PC-9 (cell line): ENCODE measurements at places on chromosomes 5 and 9.

DNA sequence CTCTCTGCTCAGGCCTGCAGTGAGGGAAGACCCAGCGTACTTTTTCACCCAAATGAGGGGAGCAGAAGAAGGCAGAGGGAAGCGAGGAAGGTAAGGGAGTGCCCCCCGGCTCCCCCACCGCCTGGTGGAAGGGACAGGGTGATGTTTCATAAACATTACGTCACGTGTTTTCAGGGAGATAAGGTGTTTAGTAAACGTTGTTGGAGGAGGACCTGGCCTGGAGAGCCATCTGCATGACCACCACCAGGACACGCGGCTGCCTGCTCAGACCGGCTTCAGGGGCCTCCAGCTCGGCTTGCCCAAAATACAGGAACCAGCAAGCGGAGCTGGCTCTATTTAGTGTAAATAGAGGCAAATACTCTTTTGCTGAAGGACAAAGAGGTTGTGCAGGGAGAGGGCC, 40.0 kb upstream of the C5orf58 start:
- no peak for DNase-seq
- H3K4me1 ChIP-seq: peaks cover 10% of the 10 kb centered on the region
- no peak overlapping the region for H3K4me3 ChIP-seq
- H3K27me3 ChIP-seq: no peaks in the 10 kb centered on the region

DNA sequence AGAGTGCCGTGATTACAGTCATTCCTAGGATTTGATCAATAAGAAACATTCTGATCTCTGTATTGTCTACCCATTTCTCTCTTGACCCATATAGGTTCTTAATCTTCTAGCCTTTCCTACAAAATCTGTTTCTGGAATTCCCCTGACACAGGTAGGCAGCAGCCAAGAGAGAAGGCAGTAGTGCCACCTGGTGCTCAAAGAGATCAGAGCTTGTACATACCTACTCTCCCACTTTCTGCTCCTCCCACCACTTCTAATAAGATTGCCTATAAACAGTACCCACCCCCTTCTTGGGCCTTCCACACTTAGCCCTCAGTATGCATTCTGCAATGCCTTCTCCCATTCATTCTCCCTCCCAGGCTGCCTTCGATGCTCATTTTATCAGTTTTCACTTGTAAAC, 117.4 kb upstream of the RORB start:
- peak; percentile 16 for DNase-seq
- H3K27ac ChIP-seq: no peak overlapping the region
- H3K27me3 ChIP-seq: no peaks in the 10 kb centered on the region
- no peaks in the 10 kb centered on the region for H3K4me1 ChIP-seq
- H3K36me3 ChIP-seq: no peaks in the 10 kb centered on the region
- no peak overlapping the region for H3K4me3 ChIP-seq

- H3K4me1 ChIP-seq: no peaks in the 10 kb centered on the region
Observed at GRCh38 chr5:113367586-113367985, 67.2 kb downstream of the TSSK1B start.

GRCh38 chr5:158174918-158175851, 316.2 kb upstream of the CLINT1 start:
- no peak overlapping the region for H3K4me3 ChIP-seq
- H3K36me3 ChIP-seq: no peaks in the 10 kb centered on the region
- peaks cover 32% of the 10 kb centered on the region for H3K27me3 ChIP-seq
- H3K4me1 ChIP-seq: no peaks in the 10 kb centered on the region
- H3K27ac ChIP-seq: no peak overlapping the region
- peak; percentile 32 for DNase-seq

- no peak overlapping the region for H3K4me3 ChIP-seq
- H3K27ac ChIP-seq: no peak overlapping the region
- no peak for DNase-seq
- H3K4me1 ChIP-seq: no peaks in the 10 kb centered on the region
Observed at GRCh38 chr9:77475641-77476473, 172.3 kb downstream of the GNA14 start.

GRCh38 chr9:14106699-14107098, 207.2 kb downstream of the NFIB start:
- no peaks in the 10 kb centered on the region for H3K27me3 ChIP-seq
- H3K36me3 ChIP-seq: no peaks in the 10 kb centered on the region; the same call in 1 of the 2 replicates
- H3K4me3 ChIP-seq: no peak overlapping the region
- no peaks in the 10 kb centered on the region for H3K4me1 ChIP-seq

DNA sequence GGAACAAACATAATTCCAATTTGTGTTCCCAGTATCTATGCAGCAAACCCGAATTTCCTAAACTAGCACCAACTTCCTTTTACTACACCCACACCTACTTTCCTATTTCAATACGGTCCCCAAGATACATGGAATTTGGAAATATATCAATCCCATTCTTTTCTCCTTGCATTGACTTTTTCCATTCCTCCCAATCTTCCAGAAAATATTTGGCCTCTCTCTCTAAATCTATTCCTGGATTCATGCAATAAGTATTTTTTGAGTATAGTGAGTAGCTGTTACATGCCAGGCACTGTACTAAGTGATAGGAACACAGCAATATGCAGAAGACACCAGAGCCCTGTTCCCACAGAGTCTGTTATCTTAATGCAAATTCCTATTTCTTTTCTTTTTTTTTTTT, 216.2 kb upstream of the PIK3R1 start:
- no peaks in the 10 kb centered on the region for H3K36me3 ChIP-seq
- H3K4me1 ChIP-seq: no peaks in the 10 kb centered on the region
- H3K27ac ChIP-seq: no peak overlapping the region
- H3K27me3 ChIP-seq: no peaks in the 10 kb centered on the region

DNA sequence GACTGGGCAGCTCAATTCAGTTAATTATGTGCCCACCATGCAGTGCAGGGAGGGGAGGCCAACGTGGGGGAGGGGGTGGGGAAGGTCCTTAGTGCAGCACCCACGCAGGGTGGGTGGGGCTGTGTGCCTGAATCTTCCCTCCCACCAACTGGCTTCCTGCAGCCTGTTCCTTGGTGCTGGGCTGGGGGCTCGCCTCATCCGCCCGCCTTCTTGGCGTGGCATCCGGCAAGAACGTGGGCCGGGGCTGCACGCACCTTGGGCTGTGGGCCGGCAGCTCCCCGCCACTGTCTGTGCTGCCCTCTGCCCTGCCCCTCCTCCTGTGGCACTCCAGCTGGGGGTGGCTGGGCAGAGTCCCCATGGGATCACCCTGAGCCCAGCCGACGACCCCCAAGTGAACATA, 19.6 kb upstream of the RALGDS start:
- no peak overlapping the region for H3K27ac ChIP-seq
- no peak for DNase-seq
- no peaks in the 10 kb centered on the region for H3K36me3 ChIP-seq
- H3K27me3 ChIP-seq: no peaks in the 10 kb centered on the region
- no peak overlapping the region for H3K4me3 ChIP-seq

GRCh38 chr9:3549225-3549624, 23.4 kb upstream of the RFX3 start:
- H3K27me3 ChIP-seq: no peaks in the 10 kb centered on the region
- DNase-seq: no peak
- H3K36me3 ChIP-seq: no peaks in the 10 kb centered on the region

GRCh38 chr5:154406826-154407225, 39.0 kb upstream of the SAP30L start:
- H3K27ac ChIP-seq: no peak overlapping the region
- no peaks in the 10 kb centered on the region for H3K27me3 ChIP-seq
- H3K4me3 ChIP-seq: no peak overlapping the region
- no peak for DNase-seq
- H3K4me1 ChIP-seq: no peaks in the 10 kb centered on the region
- H3K36me3 ChIP-seq: 0 out of 2 replicates have a peak, but pooled peaks cover 12% of the 10 kb centered on the region

DNA sequence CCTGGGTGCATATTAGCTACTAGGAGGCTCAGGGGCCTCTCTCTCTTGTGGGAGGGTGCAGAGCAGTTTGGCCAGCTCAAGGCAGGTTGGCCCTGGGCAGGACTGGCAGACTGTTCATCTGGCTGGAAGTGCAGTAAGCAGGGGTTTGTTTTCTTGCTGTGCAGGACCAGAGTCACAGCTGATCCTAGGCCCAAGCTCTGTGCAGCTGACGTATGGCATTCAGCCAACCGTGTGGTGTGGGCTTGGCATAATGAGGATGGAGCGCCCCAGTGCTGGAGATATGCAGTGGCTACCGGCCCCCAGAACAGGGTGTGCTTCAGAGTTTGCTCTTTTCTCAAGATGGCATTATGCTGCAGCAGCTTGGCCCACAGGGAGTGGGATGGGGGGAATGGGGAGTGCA, 31.0 kb upstream of the PHF24 start:
- H3K36me3 ChIP-seq: no peaks in the 10 kb centered on the region
- H3K27me3 ChIP-seq: peaks cover 10% of the 10 kb centered on the region; the same call in 1 of the 2 replicates
- H3K27ac ChIP-seq: no peak overlapping the region
- no peak overlapping the region for H3K4me3 ChIP-seq
- no peaks in the 10 kb centered on the region for H3K4me1 ChIP-seq
